ENCODE measurements at places on chromosomes 2 and 18.

- DNase-seq, result no peak
Measured at GRCh38 chr2:210007895-210008294, 5.5 kb downstream of the RPE start.

DNA sequence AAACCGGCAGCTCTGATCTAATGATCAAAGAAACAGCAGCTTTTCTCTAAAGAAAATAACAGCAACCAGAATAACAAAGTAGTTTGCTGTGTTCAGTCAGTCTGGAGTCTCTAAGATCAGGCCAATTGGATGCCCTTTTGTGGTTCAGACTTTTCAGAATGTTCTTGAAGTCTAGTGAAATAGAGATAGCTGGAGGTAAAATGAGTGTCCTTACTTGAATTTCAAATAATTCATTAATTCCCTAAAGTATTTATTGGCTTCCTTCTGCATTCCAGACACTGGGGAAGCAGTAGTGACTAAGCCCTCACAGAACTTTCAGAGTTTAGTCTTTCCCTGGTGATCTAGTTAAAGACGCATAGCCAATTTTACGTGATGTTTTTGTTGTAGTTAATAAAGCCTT is 58.7 kb downstream of the C18orf54 start:
- DNase-seq, result no peak

DNA sequence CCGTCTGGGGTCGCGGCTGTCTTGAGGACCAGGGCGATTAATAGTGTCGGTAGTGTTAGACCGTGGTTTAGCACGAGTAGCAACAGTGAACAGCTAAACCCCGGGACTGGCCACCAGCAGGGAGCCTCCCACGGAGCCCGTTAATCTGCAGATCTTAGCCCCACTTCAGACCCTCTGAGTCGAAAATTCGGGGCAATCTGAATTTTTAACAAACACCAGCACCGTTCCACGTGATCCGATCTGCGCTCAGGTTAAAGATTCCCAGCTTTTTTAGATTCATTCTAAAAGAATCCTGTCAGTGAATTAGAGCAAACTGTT is 479 bp upstream of the ATP5F1A start:
- DNase-seq, result peak; percentile 88

DNA sequence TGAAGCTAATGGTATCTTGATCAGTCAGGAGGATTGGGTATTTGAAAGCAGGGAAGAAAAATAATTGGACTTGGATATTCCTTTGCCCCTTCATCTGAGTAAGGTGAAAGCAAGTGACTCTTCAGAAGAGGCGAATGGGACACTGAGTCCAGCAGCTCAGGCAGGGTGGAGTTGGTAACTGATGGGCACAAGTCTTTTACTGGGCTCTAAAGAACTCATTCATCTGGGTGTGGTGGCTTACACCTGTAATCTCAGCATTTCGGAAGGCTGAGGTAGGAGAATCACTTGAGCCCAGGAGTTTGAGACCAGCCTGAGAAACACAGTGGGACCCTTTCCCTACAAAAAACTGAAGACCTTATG is 11.2 kb downstream of the CFLAR start:
- no peak for DNase-seq

- no peak for DNase-seq
Measured at GRCh38 chr2:14304326-14304725, 328.2 kb upstream of the LRATD1 start.

DNA sequence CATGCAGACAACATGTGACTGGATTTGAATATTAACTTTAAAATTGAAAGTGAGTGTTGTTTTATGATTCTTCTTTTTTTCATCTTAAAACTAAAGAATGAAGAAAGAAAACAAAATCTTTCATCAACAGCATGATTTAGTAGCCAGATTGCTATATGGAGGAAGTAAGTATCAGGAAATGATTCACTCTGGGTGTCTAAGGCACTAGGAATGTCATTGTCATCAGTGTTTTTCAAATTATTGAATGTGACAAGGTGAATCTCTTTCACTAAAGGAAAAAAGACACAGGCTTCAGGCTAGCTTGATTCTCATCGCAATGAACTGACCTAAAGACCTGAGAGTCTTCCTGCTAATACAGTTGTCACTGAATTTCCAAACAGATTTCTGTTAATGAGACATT is 430.1 kb downstream of the FBXO15 start:
- no peak for DNase-seq
